ENCODE measurements at places on chromosomes 3 and 15.

GRCh38 chr3:87076946-87077345 lies 86.0 kb upstream of the VGLL3 start:
- peak; percentile 54 for DNase-seq

GRCh38 chr3:10808974-10809373 lies 7.1 kb upstream of the SLC6A11 start:
- no peak for DNase-seq

DNA sequence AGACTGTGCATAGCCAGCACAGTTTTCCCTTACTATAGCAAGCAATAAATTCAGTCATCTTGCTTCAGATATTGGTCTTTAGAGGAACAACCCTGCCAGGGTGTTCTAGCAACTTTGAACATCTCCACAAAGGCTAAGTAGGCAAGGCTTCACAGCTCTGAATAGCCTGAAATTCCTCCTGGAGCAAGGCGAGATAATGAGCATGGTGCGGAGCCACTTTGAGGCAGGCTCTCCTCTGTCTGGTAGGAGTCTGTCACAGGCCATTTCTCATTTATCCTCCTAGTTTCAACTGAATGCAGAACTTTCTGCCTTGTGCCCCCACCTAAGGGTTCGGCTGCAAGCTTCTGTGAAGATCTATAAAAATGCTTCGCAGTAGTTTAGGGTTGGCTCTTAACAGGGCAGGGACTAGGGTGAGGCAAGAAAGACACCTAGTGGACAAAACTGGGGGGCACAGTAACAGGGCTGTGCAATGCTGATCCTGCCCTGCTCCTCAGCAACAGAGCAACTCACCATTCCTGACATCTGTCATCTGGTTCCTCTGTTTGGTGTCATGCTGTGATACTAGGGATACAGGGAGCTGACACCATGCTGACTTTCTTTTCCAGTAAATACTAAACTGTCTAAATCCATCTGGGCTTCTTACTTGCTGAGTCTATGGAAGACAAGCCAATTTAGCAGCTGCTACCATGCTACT lies 16.6 kb upstream of the EHHADH start:
- DNase-seq, result no peak

GRCh38 chr3:157447026-157447694 lies 10.5 kb downstream of the PTX3 start:
- no peak for DNase-seq

GRCh38 chr3:52710512-52710911 lies 4.6 kb downstream of the SPCS1 start:
- no peak for DNase-seq

Data from non-pigmented ciliary epithelial cell (primary cell).